Substantia nigra (tissue), 51 donors: ENCODE measurements at places on chromosomes 11 and 22.

- DNase-seq: no peak
Measured at GRCh38 chr22:40476341-40476740, 105.9 kb downstream of the SGSM3 start.

DNA sequence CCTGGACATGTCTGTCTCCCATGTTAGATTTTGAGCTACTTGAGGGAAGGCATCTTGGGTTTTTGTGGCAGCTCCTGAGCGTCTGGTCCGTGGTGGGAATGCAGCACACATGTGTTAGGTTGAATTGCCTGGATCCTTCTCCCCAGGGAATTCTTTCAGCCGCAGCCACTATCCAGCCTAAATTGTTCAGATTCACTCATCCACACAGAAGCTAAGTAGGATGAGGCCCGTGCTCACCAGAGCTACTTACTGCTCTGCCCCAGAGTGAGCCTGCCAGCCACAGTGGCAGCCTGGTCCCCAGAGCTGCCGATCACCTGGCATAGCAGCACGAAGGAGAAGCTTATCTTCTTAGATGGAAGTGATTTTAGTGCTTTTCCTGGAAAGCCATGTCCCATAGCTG is 34.4 kb upstream of the SORL1-AS1 start:
- no peak for DNase-seq

GRCh38 chr11:92311616-92312449 is 87.2 kb downstream of the FAT3 start:
- DNase-seq: no peak

DNA sequence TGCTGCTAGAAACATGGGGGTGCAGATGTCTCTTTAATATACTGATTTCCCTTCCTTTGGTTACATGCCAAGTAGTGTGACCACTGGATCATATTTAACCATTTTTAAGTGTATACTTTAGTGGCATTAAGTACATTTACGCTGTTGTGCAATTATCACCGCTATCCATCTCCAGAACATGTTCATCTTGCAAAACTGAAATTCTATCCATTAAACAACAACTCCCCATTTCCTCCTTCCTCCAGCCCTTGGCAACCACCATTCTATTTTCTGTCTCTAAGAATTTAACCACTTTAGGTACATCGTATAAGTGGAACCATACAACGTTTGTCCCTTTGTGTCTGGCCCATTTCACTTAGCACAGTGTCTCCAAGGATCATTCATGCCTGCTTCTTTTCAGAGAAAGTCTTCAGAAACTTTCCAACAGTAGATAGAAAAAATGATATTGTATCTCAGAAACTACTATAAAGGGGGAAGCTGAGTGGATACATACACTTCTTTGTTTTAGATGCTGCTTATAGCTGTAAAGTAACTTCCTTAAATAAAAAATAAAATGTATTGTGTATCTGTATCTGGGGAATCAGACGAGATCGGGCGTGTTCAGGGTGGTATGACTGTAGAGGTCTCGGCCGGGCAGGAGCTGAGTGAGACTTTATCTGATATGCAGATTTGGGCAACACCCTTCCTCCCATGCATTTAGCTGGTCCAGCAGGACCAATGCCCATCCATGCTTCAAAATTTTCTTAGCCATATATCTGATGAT is 44.6 kb upstream of the ZBED5 start:
- no peak for DNase-seq

- DNase-seq: no peak
Measured at GRCh38 chr22:44668190-44668885, 33.7 kb upstream of the PRR5 start.

DNA sequence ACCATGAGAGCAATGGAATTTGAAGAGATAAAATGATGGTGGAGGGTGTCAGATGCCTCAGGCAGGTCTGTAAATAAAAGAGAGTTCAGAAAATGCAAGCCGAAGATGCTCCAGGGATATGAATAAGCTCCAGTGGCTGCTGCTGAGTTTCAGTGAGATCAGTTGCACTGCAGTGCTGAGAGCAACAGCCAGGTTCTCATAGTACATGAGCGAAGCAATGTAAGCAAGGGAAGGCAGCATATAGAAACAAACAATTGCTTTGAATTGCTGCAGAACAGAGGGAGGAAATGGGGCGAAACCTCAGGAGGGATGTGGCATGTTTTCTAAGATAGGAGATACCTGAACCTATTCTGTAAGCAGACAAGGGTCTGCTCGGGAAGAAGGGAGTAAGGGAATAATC is 369.5 kb downstream of the AASDHPPT start:
- no peak for DNase-seq

DNA sequence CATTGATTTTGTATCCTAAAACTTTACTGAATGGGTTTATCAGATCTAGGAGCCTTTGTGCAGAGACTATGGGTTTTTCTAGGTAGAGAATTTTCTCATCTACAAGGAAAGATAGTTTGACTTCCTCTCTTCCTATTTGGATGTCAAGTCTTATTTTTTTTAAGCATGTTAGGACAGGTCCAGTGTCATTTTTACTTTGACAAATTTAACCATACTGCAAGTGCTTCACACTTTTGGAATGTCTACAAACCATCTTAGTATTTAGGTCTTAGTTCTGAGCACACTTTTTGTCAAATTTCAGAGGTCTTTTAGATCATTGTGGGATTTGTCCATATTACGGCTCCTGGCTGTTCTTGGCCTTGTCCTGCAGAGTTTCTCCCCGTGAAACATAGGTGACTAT is 715.2 kb upstream of the RAG2 start:
- DNase-seq: no peak

- no peak for DNase-seq
Measured at GRCh38 chr22:17429516-17429915, 60.3 kb downstream of the CECR2 start.

DNA sequence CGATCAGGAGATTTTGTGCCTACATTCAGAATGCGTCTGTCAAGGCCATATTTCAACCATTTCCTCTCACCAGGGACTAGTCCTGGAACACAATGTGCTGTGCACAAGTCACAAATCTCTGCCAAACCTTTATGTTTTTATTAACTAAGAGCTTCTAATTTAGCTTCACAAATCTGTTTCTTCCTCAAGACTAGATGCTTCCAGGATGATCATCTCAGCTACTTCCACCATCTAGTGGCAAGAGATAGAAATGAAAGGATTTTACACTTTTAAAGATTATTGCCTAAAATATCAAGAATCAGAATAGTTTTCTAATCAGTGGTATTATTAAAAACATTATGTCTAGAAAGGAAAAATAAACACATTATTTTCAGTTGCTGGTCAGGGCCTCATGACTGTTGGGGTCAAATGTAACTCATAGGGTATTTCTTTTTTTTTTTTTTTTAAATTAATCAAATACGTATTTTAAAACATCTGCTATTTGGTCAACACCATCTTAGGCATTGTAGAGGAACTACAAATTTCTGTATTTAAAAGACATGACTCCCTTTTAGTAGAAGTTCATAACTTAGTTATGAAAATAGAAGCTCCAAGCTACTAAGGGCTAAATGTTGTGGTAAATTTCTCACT is 1102.6 kb downstream of the DLG2 start:
- no peak for DNase-seq

DNA sequence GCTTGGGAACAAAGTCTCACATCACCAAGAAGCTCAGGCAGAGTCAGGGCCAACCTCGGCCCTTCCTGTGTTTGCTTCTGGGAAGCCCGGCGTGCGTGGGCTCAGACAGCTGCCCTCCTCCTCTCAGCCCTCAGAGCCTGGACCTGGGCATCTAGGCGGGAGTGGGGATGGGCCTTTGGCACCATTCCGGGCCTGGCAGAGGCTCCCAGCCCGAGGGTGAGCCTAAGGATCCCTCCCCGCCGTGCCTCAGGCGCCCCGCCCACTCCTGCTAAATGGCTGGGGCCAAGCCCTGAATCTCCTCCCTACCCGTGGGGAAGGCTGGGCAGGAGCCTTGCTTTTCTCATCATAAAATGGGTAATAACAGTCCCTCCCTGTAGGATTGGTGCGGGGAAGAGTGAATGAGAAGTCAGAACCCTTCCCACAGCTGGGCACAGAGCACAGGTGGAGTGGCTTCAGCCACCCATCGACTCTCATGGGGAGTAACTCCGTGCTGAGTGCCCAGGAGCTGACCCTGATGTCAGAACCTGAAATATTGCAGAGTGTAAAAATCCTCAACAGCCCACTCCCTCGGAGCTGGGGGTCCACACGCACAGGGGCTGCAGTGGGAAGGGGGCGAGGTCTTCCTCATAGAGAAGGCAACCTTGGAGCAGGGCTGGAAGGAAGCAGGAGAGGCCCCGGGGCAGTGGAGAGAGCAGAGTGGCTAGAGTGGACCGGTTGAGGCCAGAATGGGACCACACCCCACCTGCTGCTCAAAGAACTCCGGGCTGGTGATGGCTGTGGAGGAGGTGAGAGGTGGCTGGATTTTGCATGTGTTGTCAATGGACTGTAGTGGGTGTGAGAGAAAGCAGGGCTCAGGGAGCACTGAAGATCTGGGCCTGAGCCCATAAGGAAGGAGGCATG is 18.8 kb upstream of the CDKN1C start:
- no peak for DNase-seq

GRCh38 chr22:41952713-41953112 is 763 bp downstream of the SMIM45 start:
- no peak for DNase-seq

DNA sequence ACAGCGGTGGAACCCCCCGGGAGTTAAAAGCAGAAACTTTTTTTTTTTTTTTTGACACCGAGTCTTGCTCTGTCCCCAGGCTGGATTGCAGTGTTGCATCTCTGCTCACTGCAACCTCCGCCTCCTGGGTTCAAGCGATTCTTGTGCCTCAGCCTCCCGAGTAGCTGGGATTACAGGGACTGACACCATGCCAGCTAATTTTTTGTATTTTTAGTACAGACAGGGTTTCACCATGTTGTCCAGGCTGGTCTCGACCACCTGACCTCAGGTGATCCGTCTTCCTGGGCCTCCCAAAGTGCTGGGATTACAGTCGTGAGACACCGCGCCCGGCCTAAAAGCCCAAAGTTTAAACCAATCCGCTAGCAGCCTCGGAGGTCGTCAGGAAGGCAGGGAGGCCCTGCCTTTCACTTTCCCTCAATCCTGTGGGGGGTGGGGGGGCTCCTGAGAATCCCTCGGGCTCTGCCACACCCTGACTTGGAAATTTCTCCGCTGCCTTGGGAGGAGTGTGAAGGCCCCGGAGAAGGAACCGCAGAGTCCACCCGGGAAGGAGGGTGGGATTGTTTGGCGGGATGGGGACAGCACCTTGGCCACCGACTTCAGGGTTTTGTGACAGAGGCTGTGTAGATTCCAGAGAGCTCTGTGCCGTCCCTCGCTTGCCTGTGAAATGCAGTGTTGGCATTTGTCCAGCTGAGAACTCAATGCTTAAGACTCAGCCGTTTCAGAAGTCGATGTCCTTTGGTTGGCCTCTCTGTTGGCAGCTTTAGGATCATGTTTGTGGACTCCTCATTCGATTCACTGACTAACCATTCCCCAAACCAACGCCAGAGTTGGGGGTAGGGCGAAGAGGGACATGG is 1.0 kb downstream of the ARHGAP8 start:
- no peak for DNase-seq

- DNase-seq: no peak
Measured at GRCh38 chr11:32213223-32213622, 122.3 kb downstream of the RCN1 start.

DNA sequence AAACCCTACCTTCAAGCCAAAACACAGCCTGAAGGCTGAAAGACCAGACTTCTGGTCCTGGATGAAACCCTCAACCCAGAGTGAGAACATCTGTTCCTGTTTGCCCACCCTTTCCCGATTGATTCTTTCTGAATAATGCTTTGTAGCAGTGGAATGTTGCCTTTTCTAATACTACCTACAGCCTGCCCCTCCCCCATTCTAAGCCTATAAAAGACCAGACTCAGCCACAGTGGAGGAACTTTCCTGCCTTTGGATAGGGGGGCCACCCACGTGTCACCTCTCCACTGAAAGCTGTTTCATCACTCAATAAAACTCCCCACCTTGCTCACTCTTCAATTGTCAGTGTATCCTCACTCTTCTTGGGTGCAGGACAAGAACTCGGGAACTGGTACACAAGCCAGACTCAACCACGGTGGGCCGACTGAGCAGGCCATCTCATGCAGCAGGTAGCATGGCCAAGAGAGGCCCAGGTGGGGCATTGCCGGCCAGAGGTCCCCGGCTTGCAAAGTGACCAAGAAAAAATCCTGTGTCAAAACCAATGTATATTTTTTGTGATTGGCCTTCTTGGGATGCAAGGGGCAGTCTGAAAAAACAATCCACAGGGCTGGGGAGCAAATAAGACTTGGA is 6.6 kb upstream of the APOL6 start:
- DNase-seq: no peak

- no peak for DNase-seq
Measured at GRCh38 chr11:121703201-121703600, 250.4 kb upstream of the SORL1-AS1 start.

GRCh38 chr11:34161812-34162492 is 56.5 kb downstream of the NAT10 start:
- DNase-seq: no peak

- DNase-seq: no peak
Measured at GRCh38 chr11:5289696-5290095, 12.1 kb downstream of the OR51B4 start.

GRCh38 chr11:3867209-3868091 is 12.0 kb downstream of the STIM1 start:
- no peak for DNase-seq

DNA sequence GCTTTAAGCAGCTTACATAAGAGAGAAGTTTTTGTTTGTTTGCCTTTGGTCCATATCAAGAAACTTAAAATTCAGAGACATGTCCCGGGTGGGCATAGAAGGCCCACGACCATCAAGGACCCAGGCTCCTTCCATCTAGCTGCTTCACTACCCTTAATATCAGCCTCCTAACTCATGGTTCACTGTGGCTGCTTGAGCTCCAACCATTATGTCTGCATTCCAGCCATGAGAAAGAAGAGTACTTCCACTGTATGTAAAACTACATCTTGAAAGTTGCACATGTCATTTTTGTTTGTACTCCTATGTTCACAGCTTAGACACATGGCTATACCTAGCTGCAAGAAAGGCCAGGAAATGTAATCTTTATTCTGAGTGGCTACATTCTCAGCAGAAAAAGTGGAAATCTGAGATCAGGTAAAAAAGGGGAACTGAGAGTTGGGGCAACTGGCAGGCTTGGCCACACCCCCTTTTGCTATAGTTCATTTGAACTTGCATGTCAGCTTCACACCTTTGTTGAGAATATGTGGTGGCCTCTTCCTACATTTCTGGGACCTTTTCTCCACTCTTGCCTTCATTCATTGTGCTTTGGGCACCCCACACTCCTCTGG is 81.3 kb upstream of the TP53I11 start:
- DNase-seq: no peak
